GM12892 (cell line): ENCODE measurements at places on chromosomes 6 and 20.

GRCh38 chr6:138085839-138086222, 21.4 kb downstream of the PERP start:
- no peak for DNase-seq

DNA sequence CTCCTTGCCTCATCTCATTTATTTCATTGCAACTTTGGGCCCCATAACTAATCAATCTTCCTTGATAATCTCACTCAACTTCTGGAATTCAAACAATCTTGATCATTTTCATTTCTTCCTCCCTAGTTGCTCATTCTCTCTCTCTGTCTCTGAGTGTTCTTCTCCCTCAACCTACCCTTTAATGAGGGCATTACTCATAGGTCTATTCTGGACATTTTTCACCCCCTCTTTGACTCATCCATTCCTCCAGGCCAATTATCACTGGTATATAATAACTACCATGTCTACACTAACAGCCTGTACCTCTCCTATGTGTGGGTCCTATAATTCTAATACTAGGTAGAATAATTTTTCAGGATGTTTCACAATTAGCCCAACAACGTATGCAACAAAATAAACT, 78.8 kb downstream of the COL21A1 start:
- no peak for DNase-seq

GRCh38 chr20:31842471-31843157, 2.8 kb downstream of the FOXS1 start:
- no peak for DNase-seq

GRCh38 chr6:27867945-27868300, 44.3 kb downstream of the OR2B2 start:
- DNase-seq, result no peak

DNA sequence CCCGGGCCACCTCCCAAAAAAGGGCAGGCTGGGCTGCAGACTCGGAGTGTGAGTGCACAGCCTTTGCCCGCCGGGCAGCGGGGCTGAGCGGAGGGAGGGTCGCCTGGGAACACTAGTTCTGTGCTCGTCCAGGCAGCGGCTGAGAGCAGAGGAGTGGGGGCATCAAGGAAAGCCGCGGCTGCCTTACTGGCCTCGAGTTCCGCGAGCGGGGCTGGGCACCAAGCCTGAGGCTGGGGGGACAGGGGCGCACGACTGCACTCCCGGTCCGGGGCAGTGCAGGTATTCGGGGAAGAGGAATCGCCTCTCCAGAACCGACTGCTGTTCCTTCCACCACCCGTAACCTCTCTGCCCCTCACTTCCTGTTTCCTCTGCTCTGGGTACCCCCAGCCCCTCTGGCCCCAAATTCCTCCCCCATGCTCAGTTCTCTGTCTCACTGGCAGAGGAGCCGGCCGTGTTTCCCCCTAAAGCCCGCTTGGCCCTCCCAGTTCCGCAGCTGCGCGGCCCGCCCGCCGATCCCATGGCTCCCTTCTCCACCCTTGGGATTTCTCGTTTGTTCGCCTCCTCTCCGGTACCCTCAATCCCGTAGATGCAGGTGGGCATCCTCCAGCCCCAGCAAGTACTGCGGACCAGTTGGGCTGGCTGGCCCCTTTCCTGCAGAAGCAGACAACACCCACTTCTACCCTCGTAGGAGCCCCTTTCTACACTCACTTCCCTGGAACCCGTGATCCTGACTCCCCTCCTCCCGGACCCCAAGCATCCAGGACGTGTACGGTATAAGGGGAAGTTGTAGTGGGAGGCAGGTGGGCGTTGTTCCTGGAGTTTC, 5.1 kb downstream of the RING1 start:
- DNase-seq, result peak; percentile 40

- DNase-seq, result no peak
Measured at GRCh38 chr20:59144179-59144830, 19.3 kb upstream of the ZNF831 start.
